Right lobe of liver (tissue), 6 donors: ENCODE measurements at places on chromosomes 4 and X.

- no peak for DNase-seq
These were observed 496.0 kb upstream of the AGA start for GRCh38 chr4:177938226-177938625.

DNA sequence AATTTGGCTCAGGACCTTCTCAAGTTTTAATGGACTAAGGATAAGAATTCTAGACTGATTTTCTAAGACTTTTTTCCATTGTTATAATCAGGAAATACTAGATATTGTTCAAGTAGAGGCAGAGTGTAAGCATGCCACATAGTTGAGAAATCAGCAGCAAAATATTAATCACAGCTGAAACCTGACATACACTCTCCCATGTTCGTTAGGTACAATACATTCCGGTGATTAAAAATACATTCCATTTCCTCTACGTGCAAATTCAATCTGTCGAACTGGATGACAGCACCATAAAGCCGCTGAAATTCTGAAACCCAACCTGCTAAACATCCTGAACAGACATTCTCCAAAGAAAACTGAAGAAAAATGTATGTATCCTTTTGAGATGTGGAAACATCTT lies 587.6 kb upstream of the DIPK2B start:
- no peak for DNase-seq

DNA sequence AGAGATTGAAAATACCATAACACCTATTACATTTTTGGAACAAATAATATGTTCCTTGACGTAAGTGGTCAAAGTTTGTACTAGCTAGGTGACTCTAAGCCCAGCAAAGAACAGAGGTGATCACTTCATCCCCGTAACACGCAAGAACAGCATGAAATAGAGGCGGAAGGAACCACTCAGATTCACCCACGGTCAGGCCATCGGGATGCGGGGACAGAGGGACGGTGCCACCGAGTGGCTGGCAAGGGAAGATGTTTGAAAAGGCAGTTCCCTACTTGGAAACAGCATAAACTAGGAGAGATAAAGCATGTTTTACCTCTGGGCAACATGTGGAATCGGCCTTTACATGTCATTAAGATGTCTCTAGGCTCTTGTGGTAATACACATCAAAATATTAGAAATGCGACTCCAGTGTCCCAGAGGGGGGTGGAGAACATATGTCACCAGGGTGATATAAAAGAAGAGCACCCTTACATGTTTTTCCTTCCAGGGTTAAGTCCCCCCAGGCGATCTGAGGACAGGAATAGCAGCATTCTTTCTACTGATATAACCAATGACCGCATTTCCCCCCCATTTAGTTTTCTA lies 84.0 kb downstream of the PHKA2 start:
- DNase-seq, result no peak

DNA sequence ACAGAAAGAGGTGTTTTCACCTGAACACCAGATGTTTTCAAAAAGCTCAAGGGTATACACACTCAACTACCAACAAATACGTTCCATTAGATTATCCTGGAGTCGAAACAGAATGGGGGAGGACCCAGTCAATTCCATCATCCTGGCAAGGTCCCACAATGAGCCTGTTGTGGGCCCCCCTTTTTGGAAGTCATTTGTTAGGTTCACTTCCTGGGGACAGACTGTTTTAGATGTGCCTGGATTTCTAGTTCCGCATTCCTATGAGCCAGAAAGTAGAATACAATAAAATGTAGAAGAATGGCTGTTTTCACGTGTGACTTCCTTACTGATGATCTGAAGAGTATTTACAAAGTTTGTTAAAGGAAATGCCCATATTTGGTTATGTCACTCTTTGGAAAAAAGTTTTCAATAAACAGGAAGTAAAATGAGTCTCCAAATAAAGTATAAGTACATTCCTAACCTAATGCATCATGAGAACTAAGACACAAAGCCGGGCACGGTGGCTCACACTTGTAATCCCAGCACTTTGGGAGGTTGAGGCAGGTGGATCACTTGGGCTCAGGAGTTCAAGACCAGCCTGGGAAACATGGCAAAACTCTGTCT lies 192.5 kb downstream of the MAML3 start:
- DNase-seq, result no peak

GRCh38 chrX:103666202-103667107 lies 20.0 kb downstream of the MORF4L2 start:
- DNase-seq, result no peak

DNA sequence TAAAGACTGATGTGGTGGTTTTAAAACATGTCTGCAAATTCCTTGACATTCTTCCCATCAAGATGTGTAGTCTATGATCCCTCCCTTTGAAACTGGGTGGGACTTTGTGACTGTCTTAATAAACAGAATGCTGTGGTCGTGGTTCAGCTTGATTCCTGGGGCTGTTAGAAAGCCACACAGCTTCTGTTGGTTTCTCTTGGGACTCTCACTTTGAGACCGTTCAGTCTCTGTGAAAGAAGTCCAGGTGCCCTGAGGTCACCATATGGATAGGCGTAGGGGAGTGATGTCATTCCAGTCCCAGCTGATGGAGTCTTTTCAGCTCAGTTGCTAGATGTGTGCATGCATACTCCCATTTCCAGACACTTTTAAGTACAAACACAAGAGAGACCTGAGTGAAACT lies 216.6 kb downstream of the KDR start:
- no peak for DNase-seq

- no peak for DNase-seq
These were observed 92.0 kb upstream of the SMARCAD1 start for GRCh38 chr4:94115687-94116086.

DNA sequence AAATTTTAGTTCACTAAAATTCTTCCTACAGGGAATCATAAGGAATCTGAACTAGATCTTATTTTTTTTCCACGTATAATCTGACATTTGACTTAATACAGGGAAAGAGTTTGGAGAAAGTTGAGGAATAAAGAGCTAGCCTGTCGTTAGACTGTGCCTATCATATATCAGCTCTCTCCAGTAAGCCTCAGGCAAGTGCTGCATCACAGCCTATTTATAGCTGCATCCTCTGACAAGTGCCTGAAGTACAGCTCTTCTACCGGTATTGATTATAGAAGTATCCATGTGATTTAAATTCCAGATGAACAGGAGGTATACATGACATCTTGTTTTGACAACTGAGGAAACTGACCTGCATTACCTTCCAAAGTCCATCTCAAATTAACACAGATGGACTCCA lies 248.9 kb downstream of the TLL1 start:
- no peak for DNase-seq

GRCh38 chrX:136636121-136636520 lies 11.8 kb upstream of the CD40LG start:
- no peak for DNase-seq

DNA sequence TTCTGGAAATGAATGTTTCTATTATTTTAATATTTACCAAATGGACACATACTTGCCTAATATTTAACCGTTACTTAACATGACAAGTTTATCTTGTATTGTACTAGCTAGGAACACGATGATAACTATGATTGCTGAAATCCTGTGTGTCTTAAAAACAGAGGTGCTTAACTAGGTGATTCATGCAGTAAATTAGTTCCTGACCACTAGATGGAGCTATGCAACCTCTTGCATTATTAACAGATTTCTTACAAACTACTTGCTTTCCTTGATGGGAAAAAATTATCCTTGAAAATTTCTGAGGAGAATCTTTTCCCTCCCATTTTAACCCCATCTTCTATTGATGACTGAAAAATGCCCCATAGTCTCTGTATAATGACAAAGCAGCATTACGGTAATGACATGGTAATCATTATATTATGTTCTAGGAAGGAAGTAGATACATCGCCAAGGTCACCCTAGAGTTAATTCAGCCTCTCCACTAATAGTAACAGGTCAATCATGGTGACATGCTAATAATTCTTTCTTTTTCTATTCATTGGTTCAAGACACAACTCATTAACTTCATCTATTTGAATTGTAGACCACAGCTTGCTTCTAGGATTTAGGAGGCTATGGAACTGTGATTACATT lies 844.2 kb downstream of the RAPGEF2 start:
- DNase-seq, result no peak

- no peak for DNase-seq
These were observed 94.5 kb upstream of the IQCM start for GRCh38 chr4:149910177-149910576.

DNA sequence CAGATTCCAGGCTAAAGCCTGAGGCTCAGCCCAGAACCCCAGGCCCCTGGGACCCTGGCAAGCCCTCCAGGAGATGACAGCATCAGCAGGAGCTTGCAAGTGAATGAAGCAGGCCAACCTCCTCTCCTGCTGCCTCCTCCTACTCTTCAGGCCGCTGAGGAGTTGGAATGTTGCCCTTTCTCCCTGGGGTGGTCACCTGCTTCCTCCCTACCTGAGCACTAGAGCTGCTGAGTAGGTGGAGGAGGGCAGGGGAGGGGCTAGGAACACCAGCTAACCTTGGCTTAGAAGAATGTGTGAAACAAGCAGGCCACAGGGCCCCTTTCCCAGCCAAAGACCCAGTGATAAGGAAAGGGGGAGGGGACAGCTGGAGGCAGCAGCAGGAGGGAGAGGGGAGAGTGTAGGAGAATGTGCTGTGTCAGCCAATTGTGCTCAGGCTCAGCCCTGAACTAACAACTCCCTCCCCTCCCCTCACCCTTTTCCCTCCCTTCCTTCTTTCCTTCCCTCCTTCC lies 58.0 kb downstream of the PJA1 start:
- no peak for DNase-seq

DNA sequence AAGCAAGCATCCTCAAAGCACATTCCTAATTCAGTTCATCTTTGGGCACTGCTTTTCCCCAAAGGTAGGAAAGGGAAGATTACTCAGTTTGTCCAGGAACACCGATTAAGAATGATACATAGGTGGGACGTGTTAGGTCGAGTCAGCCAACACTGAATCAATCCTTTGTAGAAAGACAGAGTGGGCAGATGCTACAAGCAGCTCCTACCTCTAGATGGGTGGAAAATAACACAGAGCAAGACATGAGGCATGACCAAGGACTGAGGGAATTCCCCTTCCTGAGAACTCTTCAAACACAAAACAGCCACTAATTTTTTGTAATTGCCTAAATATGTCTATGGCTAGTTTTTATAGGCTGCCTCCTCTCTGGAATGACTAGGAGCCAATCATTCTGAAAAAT lies 331.7 kb downstream of the HNRNPD start:
- no peak for DNase-seq
